ENCODE measurements at places on chromosomes 4 and X. TPM values are rescaled to one million over a fixed set of nuclear protein-coding genes. Genes with fewer than 3 reads are reported as not detected.

Gene EMCN
- not detected for polyA plus RNA-seq

Gene KLB
- polyA plus RNA-seq = 0.51 TPM

Gene PAGE1
- 0.16 TPM for polyA plus RNA-seq

Gene SATL1
- 0.03 TPM for polyA plus RNA-seq

Gene COX7B2
- not detected for polyA plus RNA-seq

Gene NCAPG
- 23.9 TPM for polyA plus RNA-seq

Gene MAGEA1
- polyA plus RNA-seq = not detected

Gene JADE3
- polyA plus RNA-seq = 10.5 TPM

Gene SPANXD
- 0.37 TPM for polyA plus RNA-seq

DNA sequence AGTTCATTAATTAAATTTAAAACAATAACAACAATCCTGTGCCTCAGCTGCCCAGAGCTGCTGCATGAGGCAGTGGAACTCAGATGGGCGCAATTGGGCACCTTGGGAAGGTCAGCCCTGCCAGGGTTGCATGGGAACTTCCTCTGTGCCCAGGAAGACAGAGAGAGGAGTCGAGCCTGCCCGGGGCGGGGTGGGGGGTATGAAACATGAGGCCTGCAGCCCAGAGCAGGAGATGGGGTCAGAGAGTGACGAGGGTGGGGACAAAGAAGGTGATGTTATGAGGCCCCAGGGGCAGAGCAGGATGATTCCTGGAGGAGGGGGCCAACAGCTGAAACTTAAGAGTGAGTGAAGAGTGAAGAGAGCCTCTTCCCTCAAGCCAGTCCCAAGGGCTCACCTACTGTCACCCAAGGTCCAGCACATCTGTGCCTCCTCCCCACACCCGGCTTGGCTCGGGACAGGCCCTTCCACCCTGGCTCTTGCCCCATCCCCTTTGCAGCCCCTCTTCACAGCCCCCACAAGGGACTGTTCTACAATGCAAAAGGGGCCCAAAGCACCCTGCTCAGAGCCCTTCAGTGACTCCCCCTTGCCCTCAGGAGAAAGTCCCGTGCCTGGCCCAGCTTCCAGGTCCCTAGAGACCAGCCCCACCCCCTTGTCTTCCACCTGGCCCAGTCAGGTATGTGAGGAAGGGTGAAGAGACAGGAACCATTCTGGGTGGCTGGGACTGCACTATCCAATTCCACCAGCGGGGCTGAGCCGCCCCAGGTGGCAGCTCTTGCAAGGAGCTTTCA lies 31.4 kb downstream of the HMX1 start:
- no peak for DNase-seq

DNA sequence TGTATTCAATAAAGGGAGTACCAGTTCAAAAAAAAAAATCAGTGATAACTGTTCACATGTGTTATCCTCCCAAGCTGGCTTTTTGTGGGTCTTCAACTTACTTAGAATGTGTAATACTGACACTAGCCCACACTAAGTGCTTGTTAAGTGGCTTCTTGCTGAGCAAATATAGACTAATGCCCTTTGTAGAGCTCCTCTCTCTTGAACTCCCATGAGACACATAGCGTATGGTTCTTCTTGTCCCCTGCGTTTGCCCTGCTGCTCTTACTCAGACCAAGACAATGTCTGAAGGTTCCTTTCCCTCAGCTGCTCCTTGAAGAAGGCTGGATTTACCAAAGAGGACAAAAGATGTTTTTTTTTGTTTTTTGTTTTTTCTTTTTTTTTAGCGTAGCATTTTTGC lies 110.9 kb downstream of the FRAS1 start:
- no peak for DNase-seq

DNA sequence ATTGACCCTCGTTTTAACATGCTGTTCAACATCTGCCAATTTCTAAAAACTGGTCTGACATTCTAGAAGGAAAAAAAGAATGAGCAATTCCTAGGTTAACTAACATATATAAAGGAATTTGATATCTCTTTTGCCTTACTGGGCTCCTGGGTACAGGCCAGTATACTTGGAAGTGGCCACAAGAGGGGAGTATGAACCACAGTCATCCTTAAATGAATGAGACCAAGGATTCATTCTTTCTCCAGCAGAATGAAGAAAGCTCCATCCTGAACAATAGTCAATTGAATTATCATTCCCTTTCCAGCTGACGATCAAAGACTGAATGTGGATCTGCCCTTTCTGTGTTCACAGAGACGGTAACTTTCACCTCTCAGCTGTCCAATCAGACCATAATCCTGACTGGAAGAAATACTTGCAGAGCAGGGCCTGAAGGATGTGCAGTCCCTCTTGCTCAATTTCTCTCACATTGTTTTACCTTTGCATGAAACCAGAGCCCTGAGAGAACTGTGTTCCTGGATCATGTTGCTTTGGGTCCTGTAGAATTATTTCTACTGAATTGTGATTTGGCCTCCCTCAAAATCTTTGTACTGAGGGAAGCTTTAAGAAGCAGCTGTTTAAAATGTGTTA lies 14.8 kb upstream of the SPARCL1 start:
- peak; percentile 25 for DNase-seq

- DNase-seq = no peak
Measured at GRCh38 chr4:48241731-48242130, 27.9 kb downstream of the TEC start.

DNA sequence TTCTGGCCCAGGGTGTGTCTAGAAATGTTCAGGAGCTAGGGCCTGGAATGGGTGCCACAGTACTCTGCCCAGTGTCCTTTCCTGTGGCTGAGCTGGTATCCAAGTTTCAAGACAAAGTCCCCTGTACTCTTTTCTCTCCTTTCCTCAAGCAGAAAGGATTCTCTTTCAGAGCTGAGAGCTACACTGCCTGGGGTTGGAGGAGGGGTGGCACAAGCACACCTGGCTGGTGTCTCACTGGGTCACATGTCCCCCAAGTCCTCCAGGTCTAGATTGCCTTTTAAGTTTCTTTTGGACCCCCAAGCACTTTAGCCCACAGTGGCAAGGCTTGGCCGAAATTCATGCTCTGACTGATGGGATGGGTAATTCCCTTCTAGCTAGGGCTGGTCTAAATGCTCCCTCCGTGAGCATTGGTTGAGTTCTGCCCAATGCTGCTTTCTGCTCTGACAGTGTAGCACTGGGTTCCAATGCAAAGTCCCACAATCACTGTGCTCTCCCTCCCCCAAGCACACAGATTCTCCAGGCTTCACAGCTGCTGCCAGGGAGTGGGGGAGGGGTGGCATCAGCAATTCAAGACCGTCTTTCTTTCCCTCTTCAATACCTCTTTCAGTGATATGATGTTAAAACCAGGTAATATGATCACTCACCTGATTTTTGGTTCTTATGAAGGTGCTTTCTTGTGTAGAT lies 47.8 kb downstream of the BEX3 start:
- no peak for DNase-seq

GRCh38 chr4:63894161-63894560 lies 515.1 kb downstream of the TECRL start:
- DNase-seq = no peak

GRCh38 chr4:94344457-94344856 lies 1.8 kb upstream of the HPGDS start:
- no peak for DNase-seq

DNA sequence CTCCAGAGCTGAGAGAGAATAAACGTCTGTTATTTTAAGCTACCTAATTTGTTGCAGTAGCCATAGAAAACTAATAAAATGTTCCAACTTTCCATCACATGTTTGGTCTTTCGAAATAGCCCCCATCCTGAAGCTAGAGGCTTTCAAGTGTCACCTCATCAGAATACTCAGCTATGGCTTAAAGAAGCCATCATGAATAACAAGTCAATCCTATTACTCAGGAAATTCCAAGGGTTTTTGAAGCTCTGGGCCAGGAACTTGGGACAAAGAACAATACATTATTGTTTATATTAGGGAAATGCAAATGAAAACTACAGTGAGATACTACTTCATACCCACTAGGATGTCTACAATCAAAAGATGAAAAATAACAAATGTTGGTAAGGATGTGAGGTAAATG lies 42.2 kb downstream of the TBCK start:
- DNase-seq = no peak

- no peak for DNase-seq
Measured at GRCh38 chr4:99564921-99565320, 1.1 kb upstream of the TRMT10A start.

DNA sequence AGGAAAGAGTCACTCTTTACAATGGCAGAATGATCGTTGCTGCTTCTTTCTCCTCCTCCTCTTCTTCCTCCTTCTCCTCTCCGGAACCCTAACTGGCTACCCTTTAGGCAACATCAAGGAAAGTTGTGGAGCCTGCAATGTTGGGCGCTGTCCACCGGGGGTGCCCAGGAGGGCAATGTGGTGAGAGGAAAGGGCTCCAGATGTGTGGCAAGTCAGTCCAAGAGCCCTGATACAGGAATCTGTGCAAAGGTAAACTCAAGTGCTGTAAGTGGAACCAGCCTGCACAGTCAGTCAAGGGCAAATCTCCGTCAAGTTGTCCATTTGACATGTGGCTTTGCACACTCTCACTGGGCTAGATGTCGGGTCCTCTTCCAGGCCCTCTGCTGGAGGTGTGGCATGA lies 2.8 kb downstream of the RTL5 start:
- DNase-seq = peak; percentile 23

DNA sequence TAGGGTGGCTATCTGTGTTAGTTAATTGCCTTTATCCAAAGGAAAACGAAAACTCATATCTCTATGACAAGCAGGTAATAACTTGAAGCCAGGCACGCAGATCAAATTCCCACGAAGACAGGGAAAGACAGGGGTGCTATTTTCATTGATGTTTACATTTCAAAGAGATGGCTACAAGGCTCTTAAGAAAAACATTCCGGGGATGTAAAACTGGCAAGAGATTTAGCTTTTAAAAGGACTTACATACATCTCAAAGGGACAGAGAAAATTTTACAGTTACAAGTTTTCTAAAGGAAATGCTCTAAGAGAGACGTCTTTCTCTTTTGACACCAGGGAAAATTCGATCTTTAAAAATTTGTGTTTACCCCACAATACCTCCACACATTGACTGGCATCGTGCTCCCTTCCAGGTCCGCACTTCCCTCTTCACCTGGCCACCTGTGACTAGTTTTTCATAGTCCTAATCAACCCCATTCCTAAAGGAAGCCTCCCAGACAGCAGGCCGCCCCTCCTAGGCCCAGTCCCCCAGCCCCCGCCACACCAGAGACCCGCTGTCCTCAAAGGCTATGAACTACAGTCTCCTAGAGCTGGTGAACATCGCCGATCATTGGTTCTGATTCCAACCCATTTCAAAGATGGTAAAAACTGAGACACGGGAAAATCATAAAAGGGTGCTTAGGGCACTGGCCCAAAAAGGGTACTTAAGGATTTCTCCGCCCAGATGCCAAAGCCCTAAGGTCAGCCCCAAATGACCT lies 649 bp upstream of the ARAF start:
- DNase-seq = no peak

- DNase-seq = no peak
Measured at GRCh38 chrX:29911673-29912072, 303.7 kb upstream of the MAGEB2 start.

- DNase-seq = no peak
Measured at GRCh38 chrX:21645886-21646285, 12.2 kb downstream of the KLHL34 start.

GRCh38 chrX:65642914-65643491 lies 24.5 kb upstream of the MSN start:
- DNase-seq = peak; percentile 70

DNA sequence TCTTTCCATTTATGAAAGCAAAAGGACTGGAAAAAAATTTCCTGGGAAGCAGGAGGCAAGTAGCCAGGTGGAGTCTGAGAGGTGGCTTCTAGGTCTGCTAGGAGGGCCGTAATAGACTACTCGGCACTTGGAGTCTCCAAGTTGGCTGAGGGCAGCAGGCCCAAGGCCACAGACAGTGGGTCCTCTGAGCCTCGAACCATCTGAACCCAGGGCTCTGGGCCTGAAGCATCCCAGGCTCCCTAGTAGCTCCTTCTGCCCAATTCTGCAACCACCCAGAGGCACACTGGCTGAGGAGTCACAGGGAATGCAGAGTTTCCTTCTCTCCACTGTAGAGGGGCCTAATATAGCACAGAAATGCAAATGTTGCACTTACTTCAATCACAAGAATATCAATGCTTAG lies 19.8 kb downstream of the TKTL1 start:
- DNase-seq = no peak

DNA sequence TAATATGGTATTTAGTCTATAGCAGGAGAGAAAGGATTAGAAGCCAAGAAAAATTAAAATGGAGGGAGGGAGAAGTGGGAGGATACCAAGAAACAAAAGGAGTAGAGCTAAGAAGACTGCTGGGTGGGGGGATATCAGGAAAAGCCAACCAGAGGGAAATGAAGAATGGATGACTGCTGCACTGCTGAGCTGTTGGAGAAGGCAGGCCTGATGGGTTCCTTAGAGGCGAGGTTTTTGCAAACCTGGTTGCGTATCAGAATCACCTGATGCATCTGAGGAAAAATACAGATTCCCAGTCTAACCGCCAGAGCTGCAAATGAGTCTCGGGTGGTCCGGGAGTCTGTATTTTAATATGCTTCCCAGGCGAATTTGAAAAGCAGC lies 1.5 kb downstream of the PGRMC1 start:
- DNase-seq = no peak

DNA sequence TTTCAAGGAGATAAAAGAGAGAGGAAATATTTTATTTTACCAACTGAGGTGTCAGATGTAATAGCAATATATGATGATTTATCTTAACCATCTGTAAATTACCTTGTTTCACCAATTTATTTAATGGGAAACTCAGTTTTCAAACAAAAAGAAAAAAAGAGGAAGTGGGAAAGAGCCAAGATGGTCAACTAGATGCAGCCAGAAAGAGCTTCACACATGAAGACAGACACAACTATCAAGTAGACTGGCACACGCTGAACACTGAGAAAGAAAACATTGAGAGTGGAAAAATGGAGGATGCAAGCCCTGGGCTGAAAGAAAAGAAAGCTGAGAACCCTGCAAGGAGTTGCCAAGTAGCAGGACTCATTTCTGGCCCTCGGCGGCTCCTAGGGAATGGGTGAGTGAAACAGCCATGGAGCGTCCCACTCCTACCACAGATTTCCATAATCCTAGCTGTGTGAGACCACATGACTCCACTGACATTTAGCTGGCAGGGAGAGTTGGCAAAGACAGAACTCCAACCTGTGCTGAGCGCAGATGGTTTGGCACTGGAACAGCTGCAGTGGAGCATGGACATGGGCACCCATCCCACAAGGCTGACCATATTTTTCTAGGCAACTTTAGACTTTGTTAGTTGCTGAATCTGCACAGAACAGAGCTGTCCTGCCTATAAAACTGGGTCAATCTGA lies 409.3 kb downstream of the FAM47B start:
- DNase-seq = no peak

GRCh38 chr4:22410645-22411247 lies 105.1 kb downstream of the ADGRA3 start:
- DNase-seq = no peak

DNA sequence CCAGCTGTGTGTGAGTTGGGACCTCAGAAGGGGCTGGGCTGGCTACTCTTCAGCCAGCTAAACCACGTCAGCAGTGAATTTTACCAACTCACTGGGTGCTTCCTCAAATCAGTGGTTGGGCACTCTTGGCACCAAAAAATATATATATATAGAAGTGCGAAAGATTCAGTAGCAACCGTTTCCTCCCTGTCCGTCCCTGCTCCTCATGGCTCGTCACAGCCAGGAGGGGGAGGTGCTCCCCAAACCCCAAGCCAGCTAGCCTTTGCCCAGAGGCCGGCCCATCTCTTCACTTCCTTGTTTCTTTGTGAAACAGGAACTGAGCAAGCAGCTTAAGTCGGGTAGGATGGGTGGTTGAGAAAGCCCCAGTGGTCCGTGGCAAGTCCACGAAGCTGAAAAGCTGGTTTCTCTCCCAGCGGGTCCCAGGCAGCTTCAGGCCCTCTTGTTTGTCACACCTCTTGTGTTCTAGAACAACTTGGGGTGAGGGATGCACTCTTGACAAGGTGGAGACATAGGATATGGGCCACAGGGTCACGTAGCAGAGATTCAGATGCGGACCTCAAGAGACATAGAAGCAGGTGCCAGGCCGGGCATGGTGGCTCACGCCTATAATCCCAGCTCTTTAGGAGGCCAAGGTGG lies 6.8 kb upstream of the SASH3 start:
- DNase-seq = no peak

Data from A549 (cell line).